ENCODE measurements at places on chromosomes 11 and 22. TPM values are rescaled to one million over a fixed set of nuclear protein-coding genes. Genes with fewer than 3 reads are reported as not detected.

GRCh38 chr11:34182921-34183685, 77.7 kb downstream of the NAT10 start:
- H3K27ac ChIP-seq: no peak overlapping the region
- H3K4me3 ChIP-seq: no peak overlapping the region
- no peaks in the 10 kb centered on the region for H3K27me3 ChIP-seq
- no peak for DNase-seq
- H3K4me1 ChIP-seq: peaks cover 4% of the 10 kb centered on the region

GRCh38 chr11:45917286-45917622, 423 bp downstream of the PEX16 start:
- H3K4me1 ChIP-seq: peaks cover 24% of the 10 kb centered on the region
- H3K36me3 ChIP-seq: peaks cover 29% of the 10 kb centered on the region
- H3K4me3 ChIP-seq: peak overlapping the region; percentile 97
- no peak for DNase-seq

DNA sequence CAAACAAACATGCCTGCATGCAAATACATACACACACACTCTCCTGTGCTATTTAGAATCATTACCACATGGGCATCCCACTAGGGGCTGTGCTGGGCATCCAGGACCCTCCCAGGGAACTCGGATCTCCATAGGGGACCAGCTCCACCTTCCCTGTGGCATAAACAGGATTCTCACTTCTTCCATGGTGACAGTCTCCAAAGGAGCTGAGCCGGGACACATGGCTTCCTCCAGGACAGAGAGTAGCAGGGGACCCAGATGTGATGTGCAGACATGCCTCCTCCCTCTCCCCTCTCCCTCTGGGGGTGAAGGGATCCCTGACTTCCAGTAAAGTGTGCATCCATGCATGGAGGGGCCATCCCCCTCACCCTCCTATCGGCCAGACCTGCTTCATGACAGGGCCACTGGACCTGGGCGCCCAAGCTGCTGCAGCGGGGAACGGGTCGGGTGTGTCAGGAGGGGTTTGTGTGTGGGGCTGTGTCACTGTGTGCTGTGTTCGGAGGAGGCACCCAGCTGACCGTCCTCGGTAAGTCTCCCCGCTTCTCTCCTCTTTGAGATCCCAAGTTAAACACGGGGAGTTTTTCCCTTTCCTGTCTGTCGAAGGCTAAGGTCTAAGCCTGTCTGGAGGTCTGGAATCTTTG, 33.4 kb downstream of the IGLL5 start:
- no peaks in the 10 kb centered on the region for H3K36me3 ChIP-seq
- no peaks in the 10 kb centered on the region for H3K4me1 ChIP-seq
- H3K4me3 ChIP-seq: no peak overlapping the region
- no peak overlapping the region for H3K27ac ChIP-seq
- H3K27me3 ChIP-seq: no peaks in the 10 kb centered on the region

SERGEF gene
- total RNA-seq: 33.3 TPM

DNA sequence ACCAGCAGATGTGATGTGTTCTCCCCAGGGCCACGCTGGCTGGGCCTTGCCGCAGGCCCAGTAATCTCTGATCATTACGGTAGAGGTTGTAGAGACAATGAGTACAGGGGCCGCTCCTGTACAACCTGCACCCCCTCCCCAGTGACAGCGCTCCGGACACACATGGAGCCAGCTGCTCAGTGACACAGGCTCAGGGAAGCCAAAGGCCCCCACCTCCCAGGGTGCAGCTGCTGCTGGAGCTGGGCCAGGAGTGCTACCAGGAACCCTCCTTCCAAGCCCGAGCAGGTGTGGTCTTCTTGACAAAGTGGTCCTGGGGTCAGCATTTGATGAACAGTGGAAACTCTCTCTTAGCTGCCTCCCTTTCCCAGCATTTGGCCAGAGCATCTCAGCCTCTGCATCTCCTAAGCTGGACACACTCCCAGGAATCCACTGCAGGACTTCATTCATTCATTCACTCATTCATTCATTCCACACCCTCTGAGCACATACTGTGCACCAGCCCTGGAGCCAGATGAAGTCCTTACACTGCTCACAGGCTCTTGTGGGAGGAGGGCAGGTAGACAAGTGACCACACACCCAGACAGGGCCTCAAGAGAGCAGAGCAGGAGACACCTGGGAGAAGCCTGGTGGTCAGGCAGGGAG, 49.6 kb upstream of the MPEG1 start:
- no peaks in the 10 kb centered on the region for H3K27me3 ChIP-seq
- no peaks in the 10 kb centered on the region for H3K36me3 ChIP-seq
- DNase-seq: no peak

VPREB1 gene
- not detected for total RNA-seq

DNA sequence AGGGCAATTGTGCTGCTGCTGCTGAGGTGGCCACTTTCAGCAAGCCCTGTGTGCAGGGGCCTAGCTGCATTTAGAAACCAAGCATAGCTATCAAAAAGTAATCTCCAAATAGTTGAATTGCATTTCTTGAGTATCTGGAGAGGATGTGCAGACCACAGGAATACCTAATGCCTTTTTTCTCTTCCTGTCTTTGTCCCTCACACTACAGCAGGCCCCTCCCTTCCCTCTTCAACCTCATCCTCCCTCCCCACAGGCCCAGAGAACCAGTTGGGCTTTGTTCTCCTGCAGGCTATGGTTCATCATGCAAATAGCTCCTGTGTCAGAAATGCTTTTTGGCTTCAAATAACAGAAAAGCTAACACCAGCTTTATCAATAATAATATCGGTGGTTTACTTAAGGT, 47.7 kb downstream of the DKK3 start:
- H3K4me3 ChIP-seq: no peak overlapping the region
- H3K27ac ChIP-seq: no peak overlapping the region
- peaks cover 11% of the 10 kb centered on the region for H3K36me3 ChIP-seq
- H3K4me1 ChIP-seq: no peaks in the 10 kb centered on the region
- no peaks in the 10 kb centered on the region for H3K27me3 ChIP-seq

GRCh38 chr11:34870548-34871196, 45.5 kb downstream of the APIP start:
- no peak for DNase-seq
- no peaks in the 10 kb centered on the region for H3K27me3 ChIP-seq
- no peaks in the 10 kb centered on the region for H3K4me1 ChIP-seq
- no peak overlapping the region for H3K4me3 ChIP-seq
- peaks cover 7% of the 10 kb centered on the region for H3K36me3 ChIP-seq
